WTC11 (cell line): ENCODE measurements at places on chromosomes 1 and 21. TPM values are rescaled to one million over a fixed set of nuclear protein-coding genes. Genes with fewer than 3 reads are reported as not detected.

The S100B gene
- total RNA-seq: 0.34 to 0.46 TPM in 2 of 3 replicates, not detected in the other

The STYXL2 gene
- 0.14 to 0.59 TPM (median 0.57 TPM) in 3 replicates for total RNA-seq

The PROK1 gene
- total RNA-seq: not detected in 3 replicates

The OLFML3 gene
- total RNA-seq: 65.8 to 91.1 TPM (median 90.4 TPM) in 3 replicates

The DLGAP3 gene
- 8.2 to 11.3 TPM (median 9.7 TPM) in 3 replicates for total RNA-seq

The ZNF281 gene
- 47.7 to 49.6 TPM (median 49.3 TPM) in 3 replicates for total RNA-seq

The MCOLN3 gene
- total RNA-seq: 3.5 to 6.4 TPM (median 3.8 TPM) in 3 replicates

The B3GALNT2 gene
- 37.4 to 41.7 TPM (median 40.8 TPM) in 3 replicates for total RNA-seq

The RGS1 gene
- 0.14 to 0.22 TPM in 2 of 3 replicates, not detected in the other for total RNA-seq

The CFHR4 gene
- 0.42 TPM in 1 of 3 replicates, not detected in the others for total RNA-seq

The FMN2 gene
- total RNA-seq: 1.5 to 2.1 TPM (median 1.8 TPM) in 3 replicates

The KRTAP19-6 gene
- not detected in 3 replicates for total RNA-seq

The WDR3 gene
- total RNA-seq: 38.8 to 50.0 TPM (median 42.9 TPM) in 3 replicates

The KCNH1 gene
- total RNA-seq: 0.11 to 0.21 TPM (median 0.17 TPM) in 3 replicates

The SPATA21 gene
- total RNA-seq: 0.07 to 0.41 TPM in 2 of 3 replicates, not detected in the other

The NCSTN gene
- 58.2 to 72.7 TPM (median 71.9 TPM) in 3 replicates for total RNA-seq

The KCNK2 gene
- total RNA-seq: 0.15 to 0.46 TPM (median 0.34 TPM) in 3 replicates
